ENCODE measurements at places on chromosomes 4 and X.

DNA sequence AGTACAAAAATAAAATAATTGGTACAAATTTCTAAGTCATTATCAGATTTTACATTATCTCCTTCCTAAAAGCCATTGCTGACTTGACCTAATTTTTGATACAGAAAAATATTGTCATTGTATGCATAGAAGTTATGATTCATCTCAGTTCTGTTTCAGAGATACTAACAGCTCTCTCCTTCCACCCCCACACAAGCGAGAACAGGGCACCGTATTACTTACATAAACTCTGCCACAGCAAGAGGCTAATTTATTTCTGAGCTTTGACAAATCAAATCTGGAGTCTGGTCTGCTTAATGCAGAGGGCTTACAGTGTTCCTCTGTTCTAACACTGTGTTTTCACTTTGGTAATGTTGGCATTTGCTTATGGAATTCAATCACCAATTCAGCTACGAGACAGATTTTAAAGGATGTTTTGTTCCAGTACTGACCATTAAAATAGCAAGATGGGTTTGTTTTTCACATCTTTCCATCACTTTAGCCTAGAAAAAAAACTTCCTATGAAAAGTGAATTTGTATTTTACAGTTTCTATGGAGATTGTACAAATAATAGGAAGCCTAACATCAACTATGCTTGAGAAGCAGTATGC is 181.8 kb downstream of the USP46 start:
- DNase-seq: no peak

- DNase-seq: no peak
Measured at GRCh38 chr4:169346840-169347239, 76.1 kb upstream of the SH3RF1 start.

GRCh38 chr4:6962211-6963041 is 52.8 kb downstream of the TBC1D14 start:
- no peak for DNase-seq

GRCh38 chr4:186900232-186900900 is 176.7 kb upstream of the FAT1 start:
- no peak for DNase-seq

GRCh38 chr4:6695660-6696610 is 2.3 kb downstream of the S100P start:
- peak; percentile 87 for DNase-seq

GRCh38 chr4:11446155-11446811 is 17.6 kb upstream of the HS3ST1 start:
- DNase-seq: no peak

- no peak for DNase-seq
Measured at GRCh38 chr4:168766604-168767316, 243.3 kb downstream of the CBR4 start.

Data from ELF-1 (cell line).